ENCODE measurements at places on chromosomes 1 and 21.
A peak's percentile ranks its signal among the peaks of the same experiment; 100 is the strongest.

DNA sequence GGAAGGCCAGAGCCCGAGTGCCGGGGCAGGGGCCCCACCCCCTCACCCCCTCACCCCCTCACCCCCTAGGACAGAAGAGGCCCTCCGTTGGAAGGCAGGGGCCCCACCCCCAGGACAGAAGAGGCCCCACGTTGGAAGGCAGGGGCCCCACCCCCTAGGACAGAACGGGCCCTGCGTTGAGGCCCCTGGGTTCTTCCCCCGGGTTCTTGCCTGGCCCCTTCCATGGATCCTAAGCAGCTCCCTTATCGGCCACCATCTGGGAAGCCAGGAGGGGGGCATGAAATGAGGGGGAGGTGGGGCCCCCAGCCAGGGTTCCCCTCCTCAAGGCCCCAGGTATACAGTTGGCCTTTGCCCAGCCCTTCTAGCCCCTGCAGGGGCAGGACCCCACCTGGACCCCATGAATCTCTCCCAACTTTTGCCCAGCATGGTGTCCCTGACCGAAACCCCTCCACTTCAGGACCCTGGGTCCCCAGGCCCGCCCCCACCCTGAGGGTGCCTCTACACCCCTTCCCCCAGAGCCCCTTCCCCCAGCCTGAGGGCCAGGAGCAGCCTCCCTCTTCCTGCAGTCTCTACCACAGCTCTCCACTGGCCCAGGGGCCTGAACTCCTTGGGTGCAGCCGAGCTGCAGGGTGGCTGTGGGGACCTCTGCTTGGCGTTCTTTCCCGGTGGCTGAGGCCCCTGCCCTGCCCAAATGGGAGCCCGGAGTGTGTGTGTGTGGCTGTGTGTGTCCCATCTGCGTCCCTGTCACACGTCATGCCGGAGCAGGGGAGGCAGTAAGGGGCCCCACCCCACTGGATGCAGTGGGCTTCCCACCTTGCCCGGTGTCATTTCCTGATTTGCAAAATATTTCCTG is 4.3 kb upstream of the VWA1 start:
- DNase-seq = no peak

DNA sequence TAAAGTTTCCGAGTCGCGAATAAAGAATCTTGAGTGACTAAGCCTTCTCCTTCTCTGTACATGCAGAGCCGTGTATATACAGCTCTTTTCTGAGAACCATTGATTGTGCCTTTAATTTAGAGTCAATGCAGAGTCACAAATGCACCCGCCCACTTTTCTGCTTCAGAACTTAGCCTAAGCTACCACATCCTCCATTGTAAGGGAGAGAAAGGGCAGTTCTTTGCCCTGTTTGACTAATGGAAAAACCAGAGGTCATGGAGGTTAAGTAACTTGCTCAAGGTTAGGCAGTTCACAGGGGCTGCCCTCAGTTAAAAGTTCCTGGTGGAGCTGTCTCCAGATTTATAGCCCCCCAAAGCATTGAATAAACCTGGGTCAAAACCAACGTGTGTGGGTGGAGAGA is 139.6 kb downstream of the TOMM20 start:
- no peak for DNase-seq

GRCh38 chr1:39154553-39155421 is 49.7 kb upstream of the MACF1 start:
- no peak for DNase-seq

DNA sequence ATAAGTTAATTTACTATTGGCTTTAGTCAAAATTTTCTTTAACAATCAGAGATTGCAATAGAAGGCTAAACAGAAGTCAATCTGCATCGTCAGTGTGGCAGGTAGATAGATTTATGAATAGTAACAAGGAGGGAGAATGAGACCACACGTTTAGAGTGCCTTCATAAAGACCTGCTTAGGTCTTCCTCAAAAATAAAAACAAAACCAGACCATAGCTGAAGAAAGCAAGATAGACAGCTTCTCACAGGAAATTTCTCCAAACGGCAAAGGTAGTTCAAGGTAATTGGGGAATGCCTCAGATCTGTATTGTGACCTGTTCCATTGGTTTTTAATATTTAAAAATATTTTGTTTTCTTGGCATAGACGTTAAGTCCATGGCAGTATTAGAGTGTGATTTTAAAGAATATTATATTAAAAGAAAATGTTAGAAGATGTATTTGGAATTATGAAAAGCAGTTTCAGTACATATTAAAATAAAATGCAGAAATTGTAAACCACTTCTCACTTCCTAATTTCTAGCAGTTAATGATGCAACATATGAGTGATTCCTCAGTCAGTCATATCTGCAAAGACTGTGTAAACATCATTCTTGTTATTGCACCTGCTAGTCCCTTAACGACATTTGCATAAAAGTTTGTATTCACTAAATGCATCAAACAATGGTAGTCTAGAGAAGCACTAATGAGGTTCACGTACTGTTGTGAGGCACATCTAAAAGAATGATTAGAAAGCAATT is 278.0 kb downstream of the HLX start:
- no peak for DNase-seq

- DNase-seq = peak; percentile 79
These were observed at the start of gene PRDM15 for GRCh38 chr21:41879190-41879998. Gene PRDM15 (minus strand): TSS chr21:41879344. CDS start chr21:41860363, 18,981 bp downstream.

- DNase-seq = no peak
These were observed 14.3 kb downstream of the QSOX1 start for GRCh38 chr1:180168786-180169639.

GRCh38 chr1:28412731-28413130 is 43.2 kb downstream of the PHACTR4 start:
- no peak for DNase-seq

DNA sequence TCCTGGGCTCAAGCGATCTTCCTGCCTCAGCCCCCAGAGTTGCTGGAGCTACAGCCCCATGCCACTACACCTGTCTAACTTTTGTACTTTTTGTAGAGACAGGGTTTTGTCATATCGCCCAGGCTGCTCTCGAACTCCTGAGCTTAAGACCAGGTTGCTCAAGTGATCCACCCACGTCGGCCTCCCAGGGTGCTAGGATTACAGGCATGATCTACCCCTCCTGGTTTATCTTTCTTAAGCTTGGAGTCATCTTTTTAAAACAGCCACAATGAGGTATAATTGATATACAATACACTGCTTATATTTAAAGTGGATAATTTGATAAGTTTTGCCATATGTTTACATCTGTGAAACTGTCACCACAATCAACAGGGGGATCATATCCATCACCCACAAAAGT is 25.4 kb upstream of the WDR26 start:
- no peak for DNase-seq

DNA sequence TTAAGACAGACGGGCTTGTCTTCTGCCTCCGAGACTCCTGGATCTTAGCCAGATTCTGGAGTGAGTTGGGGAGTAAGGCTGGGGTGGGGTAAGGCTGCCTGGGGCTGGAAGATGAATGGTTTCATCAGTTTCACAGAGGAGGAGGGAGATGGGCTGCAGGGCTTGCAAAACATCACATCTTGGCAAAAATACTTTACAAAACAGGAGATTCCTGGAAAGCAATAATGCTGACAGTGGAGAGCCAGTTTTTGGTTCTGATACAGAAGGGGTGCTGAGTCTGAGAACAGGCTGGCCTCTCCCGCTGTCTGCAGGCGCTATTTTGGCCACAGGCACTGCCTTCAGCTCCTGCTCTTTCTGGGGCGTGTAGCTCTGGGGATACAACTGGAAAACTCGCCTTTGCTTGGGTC is 83.4 kb upstream of the KCNE2 start:
- DNase-seq = no peak

- no peak for DNase-seq
These were observed 97.5 kb upstream of the TSPAN2 start for GRCh38 chr1:115186711-115187265.

DNA sequence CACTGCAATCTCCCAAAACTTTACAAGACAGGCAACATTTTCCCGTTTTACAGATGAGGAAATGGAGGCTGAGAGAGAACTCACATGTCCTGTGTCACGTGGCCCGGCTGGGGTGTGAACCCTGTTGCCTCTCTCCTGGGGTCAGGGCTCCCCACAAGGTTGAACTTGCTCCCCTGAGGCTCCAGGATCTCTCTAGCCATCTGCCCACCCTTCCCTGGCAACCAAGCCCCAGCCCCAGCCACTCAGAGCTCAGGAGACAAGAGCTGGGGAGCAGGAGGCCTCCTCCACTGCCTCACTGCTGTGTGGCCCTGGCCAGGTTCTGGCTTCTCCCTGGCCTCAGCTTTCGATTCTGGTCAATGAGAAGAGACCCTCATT is 11.8 kb downstream of the LAPTM5 start:
- no peak for DNase-seq

DNA sequence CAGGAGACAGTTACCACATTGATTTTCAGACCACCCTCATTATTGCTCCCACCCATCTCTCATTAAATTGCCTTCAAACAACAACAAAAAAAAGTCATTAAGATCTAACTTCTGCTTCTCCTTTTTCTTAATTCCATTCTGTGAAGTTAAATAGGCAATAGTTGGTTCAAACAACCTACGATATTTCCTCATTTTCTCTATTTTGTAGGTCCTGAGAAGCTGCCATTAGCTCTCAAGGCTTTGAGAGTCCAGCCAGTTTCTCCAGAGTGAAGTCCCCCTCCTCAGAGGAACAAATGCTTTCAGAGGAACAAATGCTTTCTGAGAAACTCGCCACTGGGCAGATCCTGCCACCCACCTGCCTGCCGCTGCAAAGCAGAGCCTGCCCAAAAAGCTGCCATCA is 125.6 kb downstream of the ETS2 start:
- DNase-seq = no peak

DNA sequence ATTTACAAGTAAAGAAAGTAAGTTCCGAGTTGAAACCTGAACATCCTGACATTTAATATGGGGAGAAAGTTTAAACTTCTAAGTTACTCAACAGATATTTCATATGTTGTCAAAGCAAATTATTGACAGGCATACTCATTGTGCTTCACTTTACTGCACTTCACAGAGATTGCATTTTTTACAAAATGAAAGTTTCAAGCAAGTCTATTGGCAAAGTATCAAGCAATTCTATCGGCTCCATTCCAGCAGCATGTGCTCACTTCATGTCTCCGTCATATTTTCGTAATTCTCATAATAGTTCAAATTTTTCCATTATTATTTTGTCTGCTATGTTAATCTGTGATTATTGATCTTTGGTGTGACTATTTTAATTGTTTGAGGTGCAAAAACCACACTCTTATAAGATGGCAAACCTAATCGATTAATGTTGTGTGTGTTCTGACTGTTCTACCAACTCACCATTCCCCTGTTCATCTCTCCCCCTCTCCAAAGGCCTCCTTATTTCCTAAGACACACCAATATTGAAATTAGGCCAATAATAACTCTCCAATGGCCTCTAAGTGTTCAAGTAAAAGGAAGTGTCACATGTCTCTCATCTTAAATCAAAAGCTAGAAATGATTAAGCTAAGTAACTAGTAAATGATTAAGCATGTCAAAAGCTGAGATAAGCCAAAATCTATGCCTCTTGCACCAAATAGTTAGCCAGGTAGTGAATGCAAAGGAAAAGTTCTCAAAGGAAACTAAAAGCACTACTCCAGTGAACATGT is 68.2 kb upstream of the BCL9 start:
- no peak for DNase-seq

DNA sequence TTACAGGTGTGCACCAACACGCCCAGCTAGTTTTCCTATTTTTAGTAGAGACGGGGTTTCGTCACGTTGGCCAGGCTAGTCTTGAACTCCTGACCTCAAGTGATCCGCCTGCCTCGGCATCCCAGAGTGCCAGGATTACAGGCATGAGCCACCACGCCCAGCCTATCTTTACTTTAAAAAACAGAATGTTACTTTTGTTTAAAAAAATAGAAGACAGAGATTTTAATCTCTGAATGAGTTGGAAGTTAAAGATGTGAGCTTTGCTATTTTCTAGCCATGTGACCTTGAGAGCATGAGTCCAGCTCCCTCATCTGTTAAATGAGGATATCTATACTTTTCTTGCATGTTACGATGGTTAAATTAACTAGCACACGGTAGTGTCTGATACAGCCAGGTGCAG is 3.9 kb upstream of the PUM1 start:
- no peak for DNase-seq

DNA sequence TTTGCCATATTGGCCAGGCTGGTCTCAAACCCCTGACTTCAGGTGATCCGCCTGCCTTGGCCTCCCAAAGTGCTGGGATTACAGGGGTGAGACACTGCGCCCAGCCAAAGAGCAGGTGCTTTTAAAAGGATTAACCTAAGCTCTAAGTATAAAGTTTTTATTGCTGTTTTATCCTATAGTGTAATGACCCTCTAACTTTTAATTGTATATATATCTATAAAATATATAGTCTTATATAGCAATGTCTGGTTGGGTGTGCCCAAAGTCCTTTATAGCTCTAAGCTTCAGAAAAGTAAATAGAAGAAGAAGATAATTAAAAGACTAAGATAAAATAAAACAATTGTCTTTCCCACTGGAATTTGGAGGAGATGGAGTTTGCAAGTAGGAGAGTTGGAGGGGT is 73.8 kb upstream of the ATP5PO start:
- DNase-seq = no peak

- DNase-seq = no peak
These were observed 596.4 kb upstream of the ZRANB2 start for GRCh38 chr1:71676979-71677925.

- no peak for DNase-seq
These were observed 17.3 kb downstream of the NOC2L start for GRCh38 chr1:941588-942383.

GRCh38 chr1:243917177-243917862 is 67.3 kb upstream of the AKT3 start:
- peak; percentile 2 for DNase-seq

GRCh38 chr1:215830226-215830810 is 263.2 kb downstream of the KCTD3 start:
- DNase-seq = no peak

GRCh38 chr21:17782051-17782450 is 37.1 kb downstream of the C21orf91 start:
- DNase-seq = no peak

- no peak for DNase-seq
These were observed 36.4 kb upstream of the COL6A2 start for GRCh38 chr21:46061518-46061917.

GRCh38 chr1:220164116-220164515 is 70.2 kb downstream of the IARS2 start:
- DNase-seq = no peak

- no peak for DNase-seq
These were observed at the start of gene PCSK9 for GRCh38 chr1:55039342-55040082. Gene PCSK9 (plus strand): TSS chr1:55039548. CDS start chr1:55039838, 290 bp downstream.

- no peak for DNase-seq
These were observed 13.3 kb upstream of the TBX15 start for GRCh38 chr1:119001181-119002027.

DNA sequence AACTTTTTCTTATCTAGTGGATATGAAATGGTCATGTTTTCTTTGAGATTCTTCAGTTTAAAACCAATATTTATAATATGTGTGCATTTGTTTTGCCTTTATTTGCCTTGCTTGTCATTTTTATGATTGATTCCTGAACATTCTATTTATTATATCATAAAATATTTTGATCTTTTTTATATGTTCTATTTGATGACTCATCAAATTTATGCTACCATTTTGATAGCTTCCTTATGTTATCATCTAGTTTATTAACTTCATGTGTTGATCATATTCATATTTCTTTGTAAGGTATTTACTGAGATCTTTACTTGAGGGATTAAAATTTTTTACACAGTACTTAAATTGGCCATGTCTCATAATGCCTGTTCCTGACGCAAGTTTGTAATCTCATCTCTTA is 1650.0 kb downstream of the AMY1C start:
- no peak for DNase-seq

GRCh38 chr1:42950116-42950481 is 8.6 kb downstream of the SLC2A1 start:
- DNase-seq = no peak
